ENCODE measurements at places on chromosomes 5 and 9.

DNA sequence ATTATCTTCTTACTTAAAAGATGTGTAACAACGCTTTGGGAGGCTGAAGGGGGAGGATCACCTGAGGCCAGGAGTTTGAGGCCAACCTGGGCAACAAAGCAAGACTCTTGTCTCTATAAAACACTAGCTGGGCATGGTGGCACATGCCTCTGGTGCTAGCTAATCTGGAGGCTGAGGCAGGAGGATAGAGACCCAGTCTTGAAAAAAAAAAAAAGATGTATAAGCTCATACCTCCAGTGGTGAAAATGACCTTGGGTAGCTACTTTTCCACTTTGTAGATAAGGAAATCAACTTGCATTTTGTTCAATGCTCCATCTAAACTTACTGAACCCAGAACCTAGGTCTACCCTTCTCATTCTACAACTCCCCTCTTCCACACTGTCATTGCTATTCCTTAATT, 16.6 kb downstream of the ARRDC3 start:
- DNase-seq = no peak

- no peak for DNase-seq
These were observed 7.5 kb downstream of the SYK start for GRCh38 chr9:90808890-90809685.

DNA sequence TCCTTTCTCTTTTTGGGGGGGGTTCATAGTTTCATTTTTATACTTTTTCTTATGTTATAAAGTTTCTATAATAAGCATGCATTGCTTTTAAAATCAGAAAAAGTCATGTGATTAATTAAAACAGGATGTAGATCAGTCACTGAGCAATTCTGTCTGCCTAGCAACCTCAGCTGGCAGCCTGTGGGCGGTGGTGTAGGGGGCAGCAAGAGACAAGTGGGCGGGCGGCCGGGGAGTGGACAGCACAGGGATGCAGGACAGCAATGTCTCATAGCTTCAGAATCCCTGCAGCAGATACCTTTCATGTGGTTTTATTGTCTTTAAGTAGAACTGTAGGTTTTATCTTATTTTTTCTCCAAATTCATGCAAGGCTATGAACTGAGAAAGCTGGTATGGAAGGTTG, 101.9 kb upstream of the S1PR3 start:
- DNase-seq = no peak

DNA sequence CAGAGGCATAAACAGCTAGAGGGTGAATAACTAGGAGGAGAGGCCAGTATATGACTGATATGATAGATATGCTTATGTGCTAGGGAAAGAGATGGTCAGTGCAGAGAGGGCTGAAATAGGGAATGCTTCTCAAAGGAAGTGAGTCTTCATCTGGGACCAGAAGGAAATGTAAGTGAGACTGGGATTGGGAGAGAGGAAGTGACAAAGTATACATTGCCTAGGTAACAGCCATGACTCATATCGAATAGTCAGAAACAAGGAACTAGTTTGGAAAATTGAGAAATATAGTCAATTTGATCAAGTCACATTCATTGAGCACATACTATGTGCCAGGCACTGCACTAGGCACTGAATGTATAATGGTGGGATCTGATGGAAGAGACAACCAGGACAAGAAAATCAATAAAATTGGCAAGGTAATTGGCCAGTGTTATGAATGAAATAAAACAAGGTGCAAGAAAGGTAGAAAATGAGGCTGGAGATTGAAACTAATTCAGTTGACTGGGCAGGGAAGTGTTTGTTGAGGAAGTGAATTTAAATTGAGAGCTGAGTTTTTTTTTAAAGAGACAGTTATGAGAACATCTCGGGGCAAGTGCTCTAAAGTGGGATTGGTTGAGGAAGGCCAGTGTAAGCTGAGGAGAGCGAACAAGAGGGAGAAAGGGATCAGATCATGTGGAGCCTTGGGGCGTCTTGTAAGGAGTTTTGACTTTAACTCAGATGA, 4.3 kb downstream of the ERAP2 start:
- DNase-seq = no peak

- no peak for DNase-seq
These were observed 6.9 kb upstream of the SPATA31C1 start for GRCh38 chr9:87910821-87911220.

All from activated CD4-positive, alpha-beta T cell treated with anti-CD3 and anti-CD28 coated beads for 24 hours (primary cell).